Central memory CD4-positive, alpha-beta T cell (primary cell): ENCODE measurements at places on chromosomes 1 and 21.

DNA sequence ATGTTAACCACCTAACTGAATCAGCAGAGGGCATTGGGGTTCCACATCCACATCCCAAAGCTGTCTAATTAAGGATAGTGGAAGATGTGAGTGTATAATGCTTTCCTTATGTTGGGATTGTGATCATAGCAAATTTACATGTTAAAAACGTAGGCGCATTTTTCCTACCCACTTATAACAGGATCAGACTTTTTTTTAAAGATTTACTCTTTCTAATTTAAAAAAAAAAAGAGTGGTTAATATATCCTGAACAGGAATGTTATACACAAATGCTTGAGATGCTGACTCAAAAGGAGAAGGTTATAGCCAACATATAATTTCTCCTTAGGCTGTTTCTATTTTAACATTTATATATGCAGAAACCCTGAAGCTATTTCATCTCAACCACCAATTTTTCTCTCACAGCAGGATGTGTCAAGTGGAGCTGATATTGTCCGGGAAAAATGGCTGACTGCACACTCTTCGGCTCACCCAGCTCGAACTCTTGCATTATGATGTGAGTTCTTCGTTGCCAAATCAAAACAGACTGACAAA lies 40.3 kb downstream of the RGS5 start:
- DNase-seq: no peak

DNA sequence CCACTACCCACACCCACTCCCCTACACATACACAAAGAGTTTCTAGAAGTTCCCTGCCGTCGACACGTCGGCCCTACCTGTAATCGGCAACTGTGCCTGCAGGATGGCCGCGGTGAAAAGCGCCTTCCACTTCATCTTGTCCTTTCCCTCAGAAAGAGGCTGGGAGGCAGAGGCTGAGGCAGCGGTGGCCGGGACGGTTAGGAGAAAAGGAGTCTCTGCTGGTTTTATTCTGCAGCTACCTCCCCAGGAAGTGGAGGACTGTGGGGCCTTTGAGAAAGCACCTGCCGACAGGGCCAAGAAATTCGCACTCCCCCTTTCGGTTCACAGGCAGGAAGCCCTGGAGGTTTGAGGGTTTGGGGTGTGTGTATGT lies at the start of gene CD247:
Gene CD247, minus strand, starts transcription at position 199 of the 370 bp plus-strand sequence. Its CDS starts 64 bp downstream, at position 135.
- peak; percentile 83 for DNase-seq

DNA sequence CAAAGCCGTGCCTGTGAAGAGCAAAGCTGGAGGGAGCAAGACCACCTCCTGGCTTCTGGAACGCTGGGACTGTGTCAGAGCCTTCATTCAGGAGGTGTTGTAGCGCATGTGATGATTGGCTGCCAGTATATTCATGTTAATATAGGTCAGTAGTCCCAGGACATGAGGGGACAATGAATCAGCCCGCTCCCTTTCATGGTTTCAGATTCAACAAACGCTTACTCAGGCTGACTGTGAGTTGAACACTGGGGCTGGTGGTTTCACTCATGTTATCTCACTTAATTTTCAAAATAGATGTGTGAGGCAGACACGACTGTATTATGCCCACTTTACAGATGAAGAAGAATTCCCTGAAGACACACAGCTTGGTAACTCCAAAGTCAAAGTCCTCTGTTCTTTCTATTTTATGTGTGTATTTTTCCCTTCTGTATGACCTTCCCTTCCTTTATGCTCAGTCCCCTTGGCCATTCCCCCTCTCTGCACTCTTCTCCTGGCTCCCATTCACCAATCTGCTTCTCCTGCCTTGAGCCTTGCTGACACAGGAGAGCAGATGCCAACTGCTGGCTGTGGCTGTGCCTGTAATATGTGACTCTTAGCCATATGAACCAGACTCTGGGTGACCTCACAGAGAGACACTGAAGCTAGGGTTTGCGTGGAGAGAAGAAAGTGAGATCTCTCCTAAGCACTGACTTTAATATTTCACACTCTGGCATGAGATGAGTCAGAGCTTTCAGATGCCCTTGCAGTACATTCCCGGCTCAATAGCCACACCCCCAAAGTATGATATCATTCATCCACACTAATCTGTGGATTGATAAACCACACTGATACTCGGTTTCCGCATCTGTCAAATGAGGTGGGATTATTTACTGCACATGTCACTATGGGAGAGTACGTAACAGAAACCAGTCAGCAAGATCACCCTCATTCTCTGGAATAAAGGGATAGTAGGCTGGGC lies 31.4 kb upstream of the KIRREL1 start:
- DNase-seq: no peak

DNA sequence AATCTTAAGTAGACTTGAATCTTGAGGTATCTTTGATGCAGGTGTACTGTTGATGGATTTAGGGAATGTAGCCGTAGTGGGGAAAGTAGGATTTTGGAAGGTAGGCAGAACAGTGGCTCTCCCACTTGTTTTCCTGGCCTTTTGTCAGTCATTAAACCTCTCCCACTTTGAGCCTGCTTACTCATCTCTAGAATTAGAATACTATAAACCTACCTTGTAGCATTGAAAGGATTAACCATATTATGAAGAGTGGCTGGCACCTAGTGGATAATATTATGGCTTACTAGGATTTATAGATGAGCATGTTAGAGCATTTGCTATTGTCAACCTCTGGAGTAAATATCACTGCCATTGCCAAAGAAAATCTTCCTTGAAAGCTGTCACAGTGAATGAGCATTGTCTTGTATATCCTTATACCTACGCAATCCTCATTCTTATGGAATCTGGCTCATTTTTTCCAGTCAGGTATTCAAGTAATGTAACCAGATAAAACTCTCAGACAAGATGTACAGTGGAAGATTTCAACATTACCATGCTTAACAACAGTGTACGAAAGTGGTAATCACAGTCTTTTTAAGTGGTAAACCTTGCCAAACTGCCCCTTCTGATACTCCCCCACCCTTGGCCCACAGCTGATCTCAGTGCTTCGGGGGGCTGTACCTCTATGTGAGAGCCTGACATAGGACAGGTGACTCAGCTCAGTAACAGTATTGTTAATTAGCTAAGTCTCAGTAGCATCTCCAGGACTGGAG lies 44.4 kb downstream of the SH3GLB1 start:
- DNase-seq: no peak

- DNase-seq: peak; percentile 85
Measured at GRCh38 chr1:89608319-89608983, 24.5 kb upstream of the LRRC8C start.

DNA sequence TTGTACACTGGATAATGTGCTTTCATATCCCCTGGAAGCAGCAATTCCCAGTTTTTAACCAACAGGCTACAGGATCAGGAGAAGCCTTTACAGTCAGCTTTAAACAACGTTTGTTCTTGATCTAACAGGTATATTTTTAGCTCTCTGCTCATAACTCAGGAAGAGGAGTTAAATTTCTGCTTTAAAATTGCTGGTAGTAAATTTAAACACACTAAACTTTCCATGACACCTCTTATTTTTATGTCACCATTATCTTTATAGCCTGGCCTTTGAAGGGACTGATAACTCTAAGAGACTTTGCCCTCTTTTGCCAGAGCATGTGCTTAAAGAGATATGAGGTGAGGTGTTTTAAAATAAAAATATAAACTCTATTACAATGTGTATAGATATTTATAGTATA lies 119.6 kb upstream of the BRINP3 start:
- no peak for DNase-seq

DNA sequence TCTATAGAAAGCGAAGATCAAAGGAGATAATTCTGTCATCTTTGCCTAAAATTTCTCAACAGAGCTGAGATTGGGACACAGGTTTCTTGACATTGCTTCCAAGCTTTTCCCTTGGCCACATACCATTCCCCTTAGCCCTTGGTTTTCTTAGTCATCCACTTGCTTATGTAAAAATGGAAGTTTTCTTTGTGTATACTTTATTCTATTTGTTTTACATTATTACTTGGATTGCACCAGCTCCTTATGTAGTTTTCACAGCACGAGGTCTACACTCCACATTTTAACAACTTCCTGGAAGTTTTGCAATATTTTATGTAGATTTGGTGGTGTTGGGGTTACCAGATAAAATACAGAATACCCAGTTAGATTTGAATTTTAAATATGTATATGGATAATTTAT lies 129.8 kb downstream of the PLA2G4A start:
- DNase-seq: no peak

GRCh38 chr1:230185076-230186001 lies 118.3 kb downstream of the GALNT2 start:
- no peak for DNase-seq

- no peak for DNase-seq
Measured at GRCh38 chr1:153774780-153775457, at the start of gene SLC27A3. Gene SLC27A3, plus strand, starts transcription at chr1:153775407. Its CDS starts 91 bp downstream, at chr1:153775498.

DNA sequence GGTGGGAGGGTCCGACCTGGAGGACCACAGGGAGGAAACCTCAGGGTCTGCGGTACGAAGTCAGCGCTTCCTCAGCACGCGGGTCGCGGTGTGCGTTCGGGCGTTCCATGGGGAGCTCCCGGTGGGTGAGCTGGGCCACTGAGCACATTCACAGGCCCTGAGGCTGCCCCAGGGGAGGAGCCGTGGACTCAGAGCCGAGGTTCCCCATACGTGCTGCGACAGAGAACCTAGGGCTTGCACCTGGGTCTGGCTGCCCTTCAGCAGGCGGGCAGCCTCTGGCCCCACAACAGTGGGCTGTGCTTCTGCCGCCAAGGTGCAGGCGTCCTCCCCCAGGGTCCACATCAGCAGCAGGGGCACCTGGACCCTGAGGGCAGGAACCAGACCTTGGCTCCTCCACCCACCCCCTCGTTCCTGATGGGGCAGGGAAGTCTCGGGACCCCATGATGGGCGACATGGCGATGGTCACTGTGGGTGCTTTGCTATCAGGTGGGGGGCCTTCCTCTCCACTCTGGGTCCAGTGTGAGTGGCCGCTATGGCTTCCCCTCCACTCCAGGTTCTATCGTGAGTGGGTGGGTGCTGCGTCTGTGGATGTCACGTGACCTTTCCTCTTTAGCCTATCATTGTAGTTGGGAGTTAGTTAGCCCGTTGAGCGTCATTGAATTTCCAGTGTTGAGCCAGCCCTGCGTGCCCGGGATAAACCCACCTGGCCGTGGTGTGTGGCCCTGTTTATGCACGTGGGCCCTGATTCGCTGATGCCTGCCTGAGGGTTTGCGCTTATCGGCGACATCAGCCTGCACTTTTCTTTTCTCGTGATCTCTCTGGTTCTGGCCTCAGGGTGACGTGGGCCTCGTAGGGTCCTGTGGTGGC lies 27.9 kb downstream of the FTCD start:
- DNase-seq: no peak

DNA sequence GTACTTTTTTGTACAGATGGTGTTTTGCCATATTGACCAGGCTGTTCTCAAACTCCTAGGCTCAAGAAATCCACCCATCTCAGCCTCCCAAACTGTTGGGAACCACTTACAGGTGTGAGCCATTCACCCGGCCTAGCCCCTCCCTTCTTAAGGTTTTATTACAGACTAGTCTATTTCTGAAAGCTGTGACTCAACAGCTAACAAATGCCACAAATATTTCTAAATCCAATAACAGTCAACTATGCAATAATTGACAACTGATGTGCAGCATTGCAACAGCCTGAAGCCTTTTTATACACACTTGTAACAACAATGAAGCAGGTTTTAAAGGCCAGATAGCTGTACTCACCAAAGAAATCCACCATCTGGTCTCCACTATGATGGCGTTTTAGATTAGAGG lies 51.4 kb downstream of the GRIK1 start:
- no peak for DNase-seq

- no peak for DNase-seq
Measured at GRCh38 chr21:39863111-39863510, 4.1 kb upstream of the PCP4 start.

DNA sequence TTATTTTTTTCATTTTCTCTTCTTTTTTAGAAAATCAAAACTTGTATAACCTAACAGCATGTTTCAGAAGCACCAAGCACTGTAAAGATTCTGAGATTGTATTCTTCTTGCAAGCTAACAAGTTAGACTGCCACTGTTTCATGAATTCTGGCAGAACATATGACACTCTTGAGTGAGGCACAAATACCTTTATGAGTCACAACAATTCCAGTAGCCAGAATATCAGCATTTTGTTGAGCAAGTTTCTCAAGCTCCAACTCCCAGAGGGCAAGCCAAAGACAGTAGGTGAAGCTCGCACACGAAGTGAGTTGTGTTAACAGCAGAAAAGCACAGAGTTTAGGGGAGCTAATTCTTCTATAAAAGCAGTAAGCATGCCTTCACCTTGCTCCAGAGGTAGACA lies 268.8 kb upstream of the NCAM2 start:
- DNase-seq: no peak

DNA sequence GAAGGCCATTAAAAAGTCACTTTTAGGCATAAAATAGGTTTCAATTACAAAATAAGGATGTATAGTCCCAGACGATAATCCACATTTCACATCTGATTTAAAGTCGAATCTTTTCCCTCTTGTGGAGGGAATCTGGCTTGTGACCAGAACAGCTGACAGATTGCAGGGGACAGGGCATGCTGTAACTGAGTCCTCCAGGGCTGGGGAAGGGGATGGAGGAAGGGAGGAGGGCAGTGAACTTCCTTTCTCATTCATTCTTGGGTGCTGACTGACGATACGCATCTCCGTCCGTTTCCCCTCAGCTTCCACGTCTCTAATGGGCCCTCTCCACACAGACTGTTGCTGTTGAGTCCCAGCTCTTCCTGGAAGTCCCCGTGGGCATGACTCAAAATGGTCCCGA lies 108.1 kb upstream of the CSF3R start:
- no peak for DNase-seq

DNA sequence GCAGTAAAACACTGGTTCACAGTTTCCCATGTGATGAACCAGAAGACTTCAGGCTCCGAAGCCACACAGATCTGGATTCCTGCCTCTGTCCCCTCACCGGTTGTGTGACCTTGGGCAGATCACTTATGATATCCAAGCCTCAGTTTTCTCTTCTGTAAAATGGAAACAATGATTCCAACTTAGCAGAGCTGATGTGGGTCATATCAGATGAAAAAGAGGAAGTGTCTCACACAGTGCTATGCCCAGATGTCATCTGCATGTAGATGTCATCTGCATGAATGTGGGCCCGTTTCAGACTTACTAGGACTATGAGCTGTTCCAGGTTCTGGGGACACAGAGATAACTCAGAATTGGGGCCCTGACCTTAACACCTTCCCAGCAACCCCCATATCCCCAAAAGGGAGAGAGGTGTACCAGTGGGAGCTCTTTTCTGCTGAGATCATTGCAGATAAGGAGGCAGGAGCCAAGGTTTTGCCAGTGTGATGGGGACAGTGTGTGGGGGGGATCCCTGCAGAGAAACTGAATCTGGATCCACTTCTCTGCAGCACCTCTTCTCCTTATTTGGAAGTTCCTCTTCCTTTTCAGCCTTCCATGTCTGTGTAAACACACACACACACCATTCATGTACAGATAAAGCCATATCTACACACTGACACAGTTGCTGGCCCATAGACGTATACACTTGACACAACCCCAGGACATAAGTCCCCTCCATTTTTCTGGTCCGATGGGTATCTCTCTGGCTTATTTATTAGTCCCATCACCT lies 5.0 kb upstream of the ADGRB2 start:
- no peak for DNase-seq

GRCh38 chr1:213783893-213784292 lies 203.9 kb upstream of the PROX1 start:
- DNase-seq: no peak

DNA sequence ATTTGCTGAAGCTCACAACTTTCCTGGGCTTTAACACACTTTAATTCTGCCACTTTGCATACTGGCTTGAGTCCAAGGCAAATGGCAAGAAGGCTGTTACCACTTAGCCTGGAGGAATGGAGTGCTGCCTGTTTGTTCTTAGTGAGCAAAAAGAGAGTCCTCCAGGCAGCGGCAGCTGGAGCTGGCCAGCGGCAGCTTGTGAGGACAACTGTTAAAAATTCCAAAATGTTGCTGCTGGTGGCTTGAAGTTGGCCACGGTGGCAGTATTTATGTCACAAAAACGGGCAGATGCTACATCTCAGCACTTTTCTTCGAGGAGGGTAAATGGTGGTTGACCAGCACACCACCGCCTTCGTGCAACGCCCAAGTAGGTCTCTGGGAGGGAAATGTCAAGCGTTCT lies 27.3 kb downstream of the STPG1 start:
- no peak for DNase-seq
